Fibroblast of skin of right biceps (primary cell): ENCODE measurements at places on chromosomes 4 and X.

- no peak for DNase-seq
Observed at GRCh38 chrX:47902161-47902560, 65.5 kb downstream of the ZNF81 start.

DNA sequence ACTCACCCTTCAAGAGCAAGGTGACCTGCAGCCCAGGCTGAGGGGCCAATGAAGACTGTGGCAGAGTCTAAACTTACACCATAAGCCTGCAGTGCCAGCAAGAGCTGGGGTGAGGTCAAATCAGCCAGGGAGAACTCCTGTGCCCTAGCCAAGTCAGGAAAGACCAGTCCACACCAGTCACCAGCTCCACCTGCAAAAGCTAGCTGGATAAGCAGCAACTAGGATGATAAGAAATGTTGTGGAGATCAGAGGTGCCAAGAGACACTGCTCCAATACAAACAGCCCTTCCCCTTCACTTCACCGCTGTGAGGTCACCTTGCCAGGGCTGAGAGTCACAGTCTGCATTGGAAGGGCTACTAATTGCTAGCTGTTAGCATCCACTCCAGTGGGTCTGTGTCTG lies 31.3 kb downstream of the NIPAL1 start:
- no peak for DNase-seq

GRCh38 chr4:6986072-6986780 lies 56.9 kb upstream of the TADA2B start:
- peak; percentile 79 for DNase-seq

DNA sequence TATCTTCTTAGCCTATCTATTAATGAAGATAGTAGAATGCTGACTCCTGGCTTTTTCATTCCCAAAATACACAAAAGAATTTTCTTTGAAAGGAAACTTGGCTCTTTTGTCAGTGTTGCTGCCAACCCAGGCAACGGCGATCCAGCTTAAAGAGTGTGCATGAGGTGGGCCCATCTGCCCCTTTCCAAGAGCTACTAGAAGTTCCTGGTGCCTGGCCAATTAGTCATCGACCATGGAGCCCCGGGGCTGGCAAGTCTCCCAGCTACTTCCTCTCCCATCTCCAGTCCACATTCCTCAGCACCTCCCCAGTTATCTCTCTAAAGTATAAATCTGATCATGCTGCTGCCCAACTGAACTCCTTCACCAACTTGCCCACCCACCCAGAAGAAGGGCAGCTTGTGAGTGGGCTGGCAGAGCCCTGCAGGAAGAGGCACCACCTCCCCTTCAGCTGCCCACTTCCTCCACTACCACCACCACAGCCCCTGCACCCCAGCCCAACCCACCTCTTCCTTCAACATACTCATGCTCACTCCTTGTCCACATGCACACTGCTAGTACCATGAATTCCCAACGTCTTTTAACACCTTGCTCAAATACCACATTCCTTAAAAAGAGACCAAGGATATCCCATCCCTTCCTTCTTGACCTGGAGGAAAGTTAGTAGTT lies 158.2 kb upstream of the MAP3K15 start:
- DNase-seq: peak; percentile 97

DNA sequence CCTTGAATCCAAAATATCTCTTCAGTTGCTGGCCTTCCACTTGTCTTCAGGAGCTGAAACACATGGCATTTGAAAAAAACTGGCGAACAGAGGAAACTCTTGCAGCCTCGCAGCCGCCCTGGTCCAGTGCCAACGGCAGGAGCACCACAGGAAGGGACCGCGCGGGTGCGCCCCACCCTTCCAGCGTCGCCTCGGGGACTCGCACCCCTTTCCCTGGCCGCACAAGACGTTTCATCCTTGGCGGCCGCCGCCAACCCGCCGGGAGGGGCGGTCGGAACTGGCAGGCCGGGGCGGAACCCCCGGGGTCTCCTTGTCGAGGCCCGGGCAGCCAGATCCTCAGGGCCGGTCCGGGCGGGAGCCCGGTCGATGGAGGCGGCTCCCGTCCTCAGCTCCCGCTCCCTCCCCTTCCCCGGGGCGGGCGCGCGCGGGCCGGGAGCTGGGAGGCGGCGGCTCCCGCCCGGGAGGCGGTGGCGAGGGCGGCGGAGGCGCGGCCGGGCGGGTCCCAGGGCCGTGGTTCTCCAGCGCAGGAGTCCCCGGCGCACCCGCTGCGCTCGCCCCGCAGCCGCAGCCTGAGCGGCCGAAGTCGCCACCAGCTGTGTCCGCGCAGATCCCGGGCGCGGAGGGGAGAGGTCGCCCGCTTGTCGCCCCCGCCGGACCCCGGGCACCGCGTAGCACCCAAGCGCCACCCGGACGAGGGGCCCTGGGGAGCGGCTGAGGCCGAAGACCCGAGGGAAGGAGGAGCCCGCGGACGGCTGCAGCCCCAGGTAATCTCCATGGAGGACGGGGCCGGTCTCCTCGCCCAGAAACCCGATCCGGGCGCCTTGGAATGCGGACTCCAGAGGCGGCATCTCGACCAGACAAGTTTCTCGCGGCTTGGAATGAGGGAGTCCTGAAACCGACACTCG lies 886 bp upstream of the NDST3 start:
- DNase-seq: peak; percentile 68

GRCh38 chrX:40971736-40972135 lies 113.5 kb upstream of the USP9X start:
- DNase-seq: no peak

GRCh38 chr4:42892413-42892812 lies at the start of gene GRXCR1:
Gene GRXCR1 (plus strand): TSS chr4:42892713. CDS start chr4:42893267, 554 bp downstream.
- no peak for DNase-seq
